RWPE1 (cell line): ENCODE measurements at places on chromosomes 2 and 18.
A peak's percentile ranks its signal among the peaks of the same experiment; 100 is the strongest.

GRCh38 chr2:240480834-240481623, 45.6 kb downstream of the GPC1 start:
- DNase-seq, result no peak

- DNase-seq, result no peak
These were observed 61.4 kb downstream of the PRPF40A start for GRCh38 chr2:152655880-152656279.

- no peak for DNase-seq
These were observed 197.5 kb downstream of the IRS1 start for GRCh38 chr2:226601881-226602662.

- peak; percentile 17 for DNase-seq
These were observed at the start of gene NMUR1 for GRCh38 chr2:231530099-231531011. NMUR1 (minus strand) TSS chr2:231530445; CDS start chr2:231530361, 84 bp downstream.

- peak; percentile 11 for DNase-seq
These were observed 9.1 kb upstream of the DAW1 start for GRCh38 chr2:227862227-227862740.

GRCh38 chr2:237287872-237288271, 126.1 kb downstream of the COL6A3 start:
- DNase-seq, result no peak

DNA sequence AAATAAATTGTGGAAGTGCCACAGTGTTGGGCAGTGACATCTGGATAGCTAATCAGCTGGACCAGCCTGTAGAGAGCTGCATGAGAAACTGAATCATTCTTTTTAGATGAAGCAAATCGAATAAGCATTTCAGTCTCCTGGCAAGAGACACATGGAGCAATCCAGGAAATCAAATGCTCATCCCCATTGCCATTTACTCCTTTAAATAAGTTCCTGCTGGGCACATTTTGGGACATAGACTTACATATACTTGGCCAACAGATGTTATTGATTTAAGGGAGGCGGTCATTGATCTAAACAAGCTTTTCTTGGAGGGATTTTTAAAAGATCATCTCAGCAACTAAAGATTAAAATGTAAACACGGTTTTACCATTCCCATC, 307.1 kb downstream of the STK39 start:
- DNase-seq, result no peak

- no peak for DNase-seq
These were observed 2012.5 kb upstream of the LRRTM1 start for GRCh38 chr2:82317012-82317411.

- no peak for DNase-seq
These were observed 7.9 kb downstream of the IMPA2 start for GRCh38 chr18:11989174-11989573.

DNA sequence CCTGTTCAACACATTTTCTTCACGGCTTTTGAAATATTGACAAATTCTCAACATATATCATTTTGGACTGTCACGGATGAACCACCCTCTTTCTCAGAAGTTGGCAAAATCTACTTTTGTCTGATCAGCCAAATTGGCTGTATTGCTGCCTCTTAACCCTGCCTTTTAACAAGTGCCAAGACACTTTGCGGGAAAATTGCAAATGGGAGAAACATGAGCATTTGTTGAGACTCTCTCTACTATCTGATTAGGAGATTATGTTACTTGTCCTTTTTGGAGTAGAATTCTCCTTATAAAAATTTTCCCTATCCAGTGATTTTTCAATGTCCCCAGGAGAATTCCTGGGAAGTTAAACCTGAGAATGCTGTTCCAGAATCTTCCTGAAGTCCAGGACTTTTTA, 256.2 kb upstream of the ZSWIM2 start:
- no peak for DNase-seq

- no peak for DNase-seq
These were observed 5.7 kb downstream of the CYP26B1 start for GRCh38 chr2:72141881-72142451.

- DNase-seq, result no peak
These were observed 122.9 kb upstream of the ID2 start for GRCh38 chr2:8558956-8559355.

GRCh38 chr2:30408961-30409387, 38.1 kb upstream of the LCLAT1 start:
- DNase-seq, result no peak

DNA sequence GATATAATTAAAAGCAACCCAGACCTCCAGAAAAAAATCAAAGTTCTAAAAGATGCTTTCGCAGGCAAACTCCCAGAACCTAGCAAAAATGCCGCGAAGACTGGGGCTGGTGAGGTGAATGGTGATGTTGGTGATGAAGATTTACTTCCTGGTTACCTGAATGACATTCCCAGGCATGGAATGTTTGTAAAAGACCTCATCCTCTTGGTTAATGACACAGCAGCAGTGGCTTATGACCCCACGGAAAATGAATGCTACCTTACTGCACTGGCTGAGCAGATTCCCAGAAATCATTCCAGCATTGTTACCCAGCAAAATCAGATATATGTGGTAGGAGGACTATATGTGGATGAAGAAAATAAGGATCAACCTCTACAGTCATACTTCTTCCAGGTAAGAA, 994 bp downstream of the KLHL41 start:
- DNase-seq, result no peak

- no peak for DNase-seq
These were observed 72.9 kb downstream of the CLHC1 start for GRCh38 chr2:55159037-55159651.

GRCh38 chr2:63023444-63023843, 27.2 kb upstream of the OTX1 start:
- no peak for DNase-seq

DNA sequence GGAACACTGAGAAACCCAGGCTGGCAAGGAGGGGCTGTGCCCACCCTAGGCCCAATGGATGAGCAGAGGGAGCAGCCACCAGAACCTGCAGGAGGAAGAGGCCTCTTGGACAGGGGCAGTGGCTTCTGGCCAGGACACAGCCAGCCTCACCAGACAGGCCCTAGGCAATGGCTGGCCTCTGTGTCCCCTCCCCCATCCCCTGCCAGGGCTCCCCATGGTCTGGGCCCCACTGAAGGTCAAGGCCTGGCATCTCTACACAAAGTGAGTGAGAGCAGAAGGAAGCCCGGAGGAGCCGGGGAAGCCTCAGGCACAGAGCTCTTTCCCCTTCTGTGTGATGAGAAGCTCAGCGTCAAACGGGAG, 6.3 kb downstream of the PRLH start:
- no peak for DNase-seq

DNA sequence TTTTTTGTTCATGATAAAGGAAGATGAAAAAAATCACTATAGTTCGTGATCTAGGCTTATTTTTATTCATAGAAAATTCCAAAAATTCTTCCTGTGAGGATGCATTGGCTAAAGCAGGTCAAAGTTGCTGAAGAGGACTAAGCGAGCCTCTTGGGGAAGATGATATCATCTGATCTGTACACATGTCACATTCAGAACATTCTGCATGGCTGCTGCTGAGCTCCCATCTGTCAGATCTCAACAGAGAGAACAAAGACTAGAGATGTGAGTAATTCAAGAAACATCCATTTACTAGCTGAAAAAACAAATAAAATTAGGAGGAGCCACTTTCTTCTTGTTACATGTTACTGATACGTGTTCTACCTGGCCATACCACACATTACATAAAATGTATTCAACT, 518.6 kb upstream of the FSIP2 start:
- DNase-seq, result peak; percentile 3

GRCh38 chr2:220783671-220784070, 788.4 kb downstream of the EPHA4 start:
- no peak for DNase-seq

- DNase-seq, result no peak
These were observed 141.1 kb downstream of the MBD5 start for GRCh38 chr2:148161909-148162435.

DNA sequence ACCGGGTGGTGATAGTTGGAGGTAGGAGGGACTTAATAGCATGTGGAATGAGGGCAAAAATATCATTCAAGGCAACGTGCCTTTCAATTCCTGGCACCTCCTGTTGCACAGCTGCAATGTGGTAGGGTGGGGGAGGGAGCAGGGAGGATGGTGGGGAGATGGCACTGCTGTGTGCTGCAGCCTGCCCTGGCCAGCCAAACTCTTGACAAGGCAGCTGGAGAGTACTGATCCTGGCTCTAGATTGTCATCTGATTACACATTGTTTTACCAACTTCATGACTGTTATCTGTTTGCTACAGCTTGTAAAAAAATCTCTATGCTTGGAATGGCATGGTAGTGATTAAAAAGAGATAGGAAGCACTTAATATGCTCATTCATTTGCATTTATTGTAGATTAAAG, 47.7 kb downstream of the PLCL1 start:
- DNase-seq, result no peak

DNA sequence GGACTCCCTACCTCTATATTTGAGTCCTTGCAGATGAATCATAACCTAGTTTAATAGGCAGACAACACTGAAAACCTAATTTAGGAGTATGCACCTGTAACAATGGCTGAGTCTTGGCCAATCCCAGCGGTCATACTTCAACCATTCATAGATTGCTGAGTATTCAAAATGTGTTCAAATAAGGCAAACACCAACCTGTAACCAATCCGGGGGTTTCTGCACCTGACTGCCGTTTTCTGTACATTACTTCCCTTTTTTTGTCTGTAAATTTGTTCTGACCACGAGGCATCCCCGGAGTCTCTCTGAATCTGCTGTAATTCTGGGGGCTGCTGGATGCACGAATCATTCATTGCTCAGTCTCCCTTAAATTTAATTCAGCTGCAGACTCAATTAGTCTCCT, 338.6 kb downstream of the STK39 start:
- DNase-seq, result no peak

DNA sequence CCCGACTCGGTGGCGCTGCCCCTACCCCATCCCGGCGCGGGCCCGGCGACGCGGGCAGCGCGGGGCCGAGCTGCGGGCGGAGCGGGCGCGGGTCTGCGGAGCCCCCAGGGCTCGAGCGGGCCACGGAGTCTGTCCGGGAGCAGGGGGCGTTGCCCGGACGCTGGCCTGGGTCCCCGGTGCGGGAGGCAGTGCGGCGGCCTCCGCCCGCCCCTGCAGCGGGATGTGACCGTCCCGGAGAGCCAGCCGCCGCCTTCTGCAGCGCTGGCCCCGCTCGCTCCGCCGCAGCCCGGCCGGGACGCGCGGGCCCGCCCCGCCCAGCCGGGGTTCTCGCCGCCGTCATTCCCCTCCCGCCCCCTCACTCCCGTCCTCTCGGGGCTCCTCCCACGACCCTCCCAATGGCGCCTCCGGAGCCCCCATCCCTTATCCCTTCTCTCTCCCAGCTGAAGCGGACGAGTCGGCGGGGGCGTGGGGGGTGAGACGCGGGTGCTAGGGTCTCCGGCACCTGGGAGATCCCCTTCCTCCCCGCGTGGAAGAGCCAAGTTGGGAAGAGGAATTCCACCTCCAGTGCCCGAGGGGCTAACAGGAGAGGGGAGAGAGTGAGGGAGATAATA, at the start of gene FNDC4:
FNDC4 (minus strand) TSS at position 257 of the 611 bp plus-strand sequence. CDS start 521 bp downstream, outside the sequence.
- peak; percentile 20 for DNase-seq

- DNase-seq, result no peak
These were observed 74.2 kb downstream of the CDK15 start for GRCh38 chr2:201880579-201880978.

- no peak for DNase-seq
These were observed 73.7 kb downstream of the GREB1L start for GRCh38 chr18:21315741-21316197.

GRCh38 chr18:5463390-5463789, 80.4 kb downstream of the EPB41L3 start:
- no peak for DNase-seq

GRCh38 chr2:107989445-107989844, 3.1 kb downstream of the SLC5A7 start:
- DNase-seq, result no peak

- no peak for DNase-seq
These were observed 85.9 kb downstream of the ZNF407 start for GRCh38 chr18:74683573-74683972.

DNA sequence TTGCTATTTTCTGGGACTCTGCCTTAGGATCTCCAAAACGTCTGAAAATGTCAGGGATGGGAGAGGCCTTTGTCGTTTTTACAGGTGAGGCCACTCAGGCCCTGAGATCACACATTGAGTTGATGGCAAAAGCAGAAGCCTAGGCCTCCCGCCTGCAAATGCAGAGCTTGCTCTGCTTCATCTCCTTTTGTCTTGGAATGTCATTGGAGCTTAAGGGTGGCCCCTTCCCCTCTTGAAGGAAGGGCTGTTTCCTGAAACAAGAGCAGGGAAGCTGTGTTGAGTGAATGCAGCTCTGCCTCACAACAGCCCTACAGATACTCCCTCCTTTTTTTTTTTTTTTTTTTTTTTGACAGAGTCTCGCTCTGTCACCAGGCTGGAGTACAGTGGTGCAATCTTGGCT, 123.5 kb downstream of the GLI2 start:
- no peak for DNase-seq

DNA sequence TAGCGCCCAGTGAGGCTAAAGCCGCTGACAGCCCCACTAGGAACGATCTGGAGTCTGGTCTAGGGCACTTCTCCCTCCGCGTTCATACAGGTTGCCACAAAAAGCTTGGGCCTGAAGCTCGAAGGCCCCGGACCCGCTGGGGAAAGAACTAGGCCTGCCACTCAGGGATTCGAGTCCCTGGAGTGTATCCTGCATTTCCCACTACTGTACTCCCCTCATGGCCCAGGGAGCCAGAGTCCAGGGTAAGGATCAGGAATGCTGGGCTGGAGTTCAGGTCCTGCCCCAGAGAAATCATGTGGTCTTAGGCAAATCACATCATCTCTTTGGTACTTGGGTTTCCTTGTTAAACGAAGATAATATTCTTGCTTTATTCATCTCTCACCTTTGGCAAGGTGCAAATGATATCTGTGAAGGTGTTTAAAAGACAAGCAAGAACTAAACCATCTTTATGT, 1.4 kb upstream of the ZFP36L2 start:
- DNase-seq, result peak; percentile 76

GRCh38 chr2:7450833-7451190, 533.6 kb downstream of the RNF144A start:
- no peak for DNase-seq

DNA sequence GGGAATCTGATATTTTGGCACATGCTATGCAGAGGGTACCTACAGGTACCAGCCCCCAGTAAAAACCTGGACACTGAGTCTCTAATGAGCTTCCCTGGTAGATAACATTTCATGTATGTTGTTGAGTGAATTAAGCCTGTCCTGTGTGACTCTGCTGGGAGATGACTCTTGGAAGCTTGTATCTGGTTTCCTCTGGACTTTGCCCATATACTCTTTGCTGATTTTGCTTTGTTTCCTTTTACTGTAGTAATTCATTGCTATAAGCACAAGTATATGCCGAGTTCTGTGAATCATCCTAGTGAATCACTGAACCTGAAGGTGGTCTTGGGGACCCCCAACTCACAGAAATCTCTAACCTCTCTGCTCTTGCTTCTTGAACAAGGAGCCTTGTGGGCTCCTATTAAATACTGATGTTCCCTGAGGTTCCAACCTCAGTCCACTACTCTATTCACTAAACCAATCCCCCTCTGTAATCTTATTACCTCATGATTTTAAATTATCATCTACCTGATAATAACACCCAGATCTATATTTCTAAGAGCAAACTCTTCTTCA, 94.3 kb upstream of the WDSUB1 start:
- DNase-seq, result no peak
